Breast epithelium (tissue), 4 donors: ENCODE measurements at places on chromosomes 11 and 22. TPM values are rescaled to one million over a fixed set of nuclear protein-coding genes. Genes with fewer than 3 reads are reported as not detected.

The ANO1 gene
- 95.0 TPM for total RNA-seq

The CBX7 gene
- total RNA-seq: 71.1 TPM

The GGTLC2 gene
- total RNA-seq: not detected

The APOL4 gene
- 41.3 TPM for total RNA-seq

The PIH1D2 gene
- total RNA-seq: 5.4 TPM

The SCN3B gene
- 2.6 TPM for total RNA-seq

The APOBEC3A gene
- total RNA-seq: 0.44 TPM

The MFRP gene
- 0.16 TPM for total RNA-seq

The FEN1 gene
- 8.5 TPM for total RNA-seq

The C11orf86 gene
- total RNA-seq: not detected

The KCNJ11 gene
- 4.9 TPM for total RNA-seq

- H3K4me3 ChIP-seq: no peak overlapping the region
- DNase-seq: no peak
- no peaks in the 10 kb centered on the region for H3K4me1 ChIP-seq
- no peaks in the 10 kb centered on the region for H3K27me3 ChIP-seq
- H3K36me3 ChIP-seq: no peaks in the 10 kb centered on the region
- H3K27ac ChIP-seq: no peak overlapping the region
Measured at GRCh38 chr11:122681735-122682134, 26.2 kb downstream of the UBASH3B start.

- no peaks in the 10 kb centered on the region for H3K27me3 ChIP-seq
- H3K4me1 ChIP-seq: peaks cover 4% of the 10 kb centered on the region
- H3K27ac ChIP-seq: peak overlapping the region; percentile 50
Measured at GRCh38 chr22:40021401-40022000, 26.7 kb downstream of the FAM83F start.

DNA sequence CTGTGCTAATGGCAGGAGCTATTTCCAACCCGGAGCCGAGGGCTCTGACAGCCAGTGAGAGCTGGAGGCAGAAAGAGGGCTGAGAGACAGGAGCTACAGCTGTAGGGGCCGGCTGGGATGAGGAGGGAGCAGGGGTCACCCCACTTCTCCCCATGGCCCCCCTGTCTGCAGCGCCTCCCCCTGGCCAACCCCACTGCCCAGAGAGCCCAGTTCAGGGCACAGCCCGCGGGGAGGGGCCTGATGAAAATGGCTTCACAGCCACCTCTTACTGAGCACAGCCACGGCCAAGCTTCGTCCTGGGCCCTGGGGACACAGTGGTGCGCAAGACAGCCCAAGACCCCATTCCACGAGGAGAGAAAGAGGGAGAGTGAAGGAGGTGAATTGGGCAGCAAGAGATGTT lies 27.9 kb downstream of the RPL3 start:
- H3K4me3 ChIP-seq: no peak overlapping the region
- peak overlapping the region; percentile 96 for H3K27ac ChIP-seq
- H3K27me3 ChIP-seq: no peaks in the 10 kb centered on the region
- peaks cover 20% of the 10 kb centered on the region for H3K4me1 ChIP-seq
- DNase-seq: no peak

DNA sequence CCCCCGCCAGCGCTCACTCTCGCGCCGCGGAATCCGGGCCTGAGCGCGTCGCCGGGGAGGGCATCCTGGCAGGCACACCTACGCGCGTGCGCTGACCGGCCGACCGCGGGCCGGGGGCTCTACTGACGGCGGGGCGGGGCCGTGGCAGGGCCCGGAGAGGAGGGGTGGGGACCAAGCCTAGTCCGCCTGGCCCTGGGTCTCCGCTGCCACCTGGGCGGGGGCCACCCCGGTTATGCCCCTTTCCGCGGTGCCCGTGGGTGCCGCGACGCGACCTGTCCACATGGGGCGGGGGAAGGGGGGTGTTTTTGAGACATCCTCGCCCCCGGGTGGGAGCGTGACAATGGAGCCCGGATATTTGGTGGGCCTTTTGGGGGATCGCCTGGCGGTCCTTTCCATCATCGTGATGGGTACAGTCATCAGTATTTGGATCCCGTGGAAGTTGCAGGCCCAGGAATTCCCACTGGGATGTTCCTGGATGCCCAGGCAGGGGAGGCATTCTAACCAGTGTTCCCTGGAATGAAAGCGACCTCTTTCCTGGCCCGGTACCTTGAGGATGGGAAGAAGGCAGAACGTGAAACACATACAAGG lies 2.2 kb downstream of the NCAM1 start:
- peak overlapping the region; percentile 56 for H3K4me3 ChIP-seq
- no peaks in the 10 kb centered on the region for H3K36me3 ChIP-seq
- no peak for DNase-seq
- H3K27ac ChIP-seq: no peak overlapping the region

DNA sequence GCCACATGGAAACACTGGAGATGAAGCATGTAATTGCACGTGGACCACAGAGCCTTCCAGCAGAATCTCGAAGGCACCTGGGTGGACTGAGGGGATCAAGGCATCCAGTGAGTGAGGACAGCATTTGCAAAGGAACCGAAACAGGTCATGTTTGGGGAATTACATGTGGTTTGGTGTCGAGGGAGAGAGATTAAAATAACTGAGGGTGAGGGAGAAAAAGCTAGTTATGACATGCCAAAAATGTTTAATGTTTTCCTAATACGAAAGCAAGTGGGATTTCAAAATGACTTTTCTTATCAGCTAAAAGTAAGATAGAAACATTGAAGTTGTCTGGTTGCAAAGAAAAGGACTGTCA lies 157.1 kb downstream of the BLID start:
- no peak overlapping the region for H3K27ac ChIP-seq
- H3K27me3 ChIP-seq: no peaks in the 10 kb centered on the region
- H3K36me3 ChIP-seq: no peaks in the 10 kb centered on the region
- H3K4me3 ChIP-seq: no peak overlapping the region
- DNase-seq: no peak

DNA sequence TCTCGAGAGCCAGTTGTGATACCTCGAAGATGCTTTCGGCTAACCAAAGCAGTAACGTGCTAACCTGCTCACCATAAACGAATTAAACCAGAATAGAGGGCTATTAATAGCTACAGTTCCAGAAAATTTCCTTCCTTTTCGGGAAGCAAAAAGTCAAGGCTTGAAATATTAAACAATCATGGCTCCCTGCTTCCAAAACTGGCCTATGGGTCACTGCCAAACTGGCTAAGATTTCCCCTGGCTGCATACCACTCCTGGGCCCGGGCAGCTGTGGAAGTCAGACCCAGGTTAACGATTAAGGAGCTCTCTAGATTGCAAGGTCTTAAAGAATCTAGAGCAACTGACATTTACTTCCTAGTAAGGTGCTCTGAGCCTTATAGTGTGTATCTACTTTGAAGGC lies 1.7 kb downstream of the AMOTL1 start:
- no peaks in the 10 kb centered on the region for H3K36me3 ChIP-seq
- H3K27me3 ChIP-seq: no peaks in the 10 kb centered on the region
- peak overlapping the region; percentile 89 for H3K27ac ChIP-seq
- H3K4me3 ChIP-seq: peak overlapping the region; percentile 99

DNA sequence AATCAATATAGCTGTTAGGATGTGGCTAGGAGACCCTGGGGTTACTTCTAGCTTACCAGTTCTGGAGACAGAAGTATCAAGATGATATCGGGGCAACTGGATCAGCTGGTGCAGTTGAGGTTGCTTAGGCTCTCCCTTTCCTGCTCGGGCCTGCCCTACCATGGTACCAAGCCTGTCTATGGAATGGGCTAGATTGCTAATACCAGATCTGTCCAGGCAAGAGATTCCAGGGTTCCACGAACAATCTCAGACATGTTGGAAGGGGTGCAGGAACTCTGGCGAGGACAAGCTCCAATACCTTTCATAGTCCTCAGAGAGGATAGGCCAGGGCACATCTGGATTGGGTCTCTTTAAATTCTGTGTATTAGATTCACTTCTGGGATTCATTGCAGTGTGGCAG lies 53.8 kb downstream of the ADM start:
- no peaks in the 10 kb centered on the region for H3K27me3 ChIP-seq
- no peaks in the 10 kb centered on the region for H3K4me1 ChIP-seq
- DNase-seq: no peak
- no peaks in the 10 kb centered on the region for H3K36me3 ChIP-seq
- no peak overlapping the region for H3K27ac ChIP-seq

DNA sequence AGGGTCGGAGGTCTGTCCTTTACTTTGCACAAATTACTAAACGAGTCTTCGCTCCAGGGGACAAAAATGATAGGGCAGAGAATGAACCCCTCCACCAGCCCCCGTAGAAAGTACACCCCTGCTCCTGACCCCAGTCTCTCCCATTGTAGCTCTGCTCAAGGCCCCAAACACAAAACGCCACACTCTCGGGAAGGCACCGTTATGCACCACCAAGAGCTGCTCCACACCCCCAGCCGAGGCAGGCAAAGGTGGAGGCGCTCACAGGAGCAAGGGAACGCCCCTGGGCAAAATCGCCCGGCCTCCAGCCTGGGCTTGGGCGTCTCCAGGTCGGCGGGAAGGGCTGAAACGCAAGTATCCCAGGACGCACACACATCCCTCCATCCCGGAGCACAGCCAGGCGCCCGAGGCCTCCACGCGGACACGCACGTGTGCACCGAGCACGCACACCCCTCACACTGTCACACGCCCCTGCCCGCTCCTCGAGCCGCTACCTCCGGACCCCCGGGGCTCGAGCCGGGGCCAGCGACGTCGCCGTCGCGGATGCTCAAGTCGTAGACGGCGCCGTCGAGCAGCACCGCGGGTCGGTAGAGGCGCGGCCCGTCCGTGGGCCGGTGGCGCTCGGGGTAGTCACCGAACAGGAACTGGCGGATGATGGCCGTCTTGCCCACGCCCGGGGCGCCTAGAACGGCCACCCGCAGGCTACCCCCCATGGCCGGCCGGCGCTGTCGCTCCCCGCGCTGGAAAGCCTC lies 786 bp downstream of the RASL10A start:
- peaks cover 2% of the 10 kb centered on the region for H3K27me3 ChIP-seq
- H3K36me3 ChIP-seq: no peaks in the 10 kb centered on the region
- peaks cover 19% of the 10 kb centered on the region for H3K4me1 ChIP-seq
- no peak overlapping the region for H3K27ac ChIP-seq

GRCh38 chr11:62553080-62553838 lies 6.7 kb upstream of the AHNAK start:
- peak; percentile 87 for DNase-seq
- no peaks in the 10 kb centered on the region for H3K36me3 ChIP-seq
- H3K4me1 ChIP-seq: peaks cover 45% of the 10 kb centered on the region
- no peaks in the 10 kb centered on the region for H3K27me3 ChIP-seq
- peak overlapping the region; percentile 17 for H3K4me3 ChIP-seq
- peak overlapping the region; percentile 98 for H3K27ac ChIP-seq

DNA sequence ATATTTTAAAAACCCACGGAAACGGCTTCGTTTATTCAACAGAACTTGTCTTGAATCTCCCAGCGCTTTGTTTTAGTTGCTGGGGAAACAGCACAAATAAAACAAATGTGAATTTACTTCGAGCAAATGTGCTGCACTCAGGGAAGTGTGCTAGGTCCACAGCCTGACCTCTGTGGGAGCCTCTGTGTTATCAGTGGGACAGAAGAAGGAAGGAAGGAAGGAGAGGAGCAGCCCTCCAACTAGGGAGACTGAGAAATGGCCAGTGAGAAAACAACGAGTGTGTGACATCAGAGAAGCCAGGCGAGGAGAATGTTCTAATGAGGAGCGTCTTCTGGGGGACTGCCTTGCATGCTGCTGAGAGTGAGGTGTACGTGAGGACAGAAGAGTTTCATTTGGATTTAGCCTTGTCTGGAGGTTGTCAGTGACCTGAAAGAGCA lies 42.7 kb downstream of the PPP6R3 start:
- no peaks in the 10 kb centered on the region for H3K27me3 ChIP-seq
- peaks cover 15% of the 10 kb centered on the region for H3K4me1 ChIP-seq
- DNase-seq: no peak

GRCh38 chr22:33099593-33099992 lies 41.4 kb upstream of the SYN3 start:
- H3K4me3 ChIP-seq: no peak overlapping the region
- H3K4me1 ChIP-seq: no peaks in the 10 kb centered on the region
- no peak for DNase-seq
- H3K27me3 ChIP-seq: no peaks in the 10 kb centered on the region
- H3K36me3 ChIP-seq: no peaks in the 10 kb centered on the region
- H3K27ac ChIP-seq: no peak overlapping the region

DNA sequence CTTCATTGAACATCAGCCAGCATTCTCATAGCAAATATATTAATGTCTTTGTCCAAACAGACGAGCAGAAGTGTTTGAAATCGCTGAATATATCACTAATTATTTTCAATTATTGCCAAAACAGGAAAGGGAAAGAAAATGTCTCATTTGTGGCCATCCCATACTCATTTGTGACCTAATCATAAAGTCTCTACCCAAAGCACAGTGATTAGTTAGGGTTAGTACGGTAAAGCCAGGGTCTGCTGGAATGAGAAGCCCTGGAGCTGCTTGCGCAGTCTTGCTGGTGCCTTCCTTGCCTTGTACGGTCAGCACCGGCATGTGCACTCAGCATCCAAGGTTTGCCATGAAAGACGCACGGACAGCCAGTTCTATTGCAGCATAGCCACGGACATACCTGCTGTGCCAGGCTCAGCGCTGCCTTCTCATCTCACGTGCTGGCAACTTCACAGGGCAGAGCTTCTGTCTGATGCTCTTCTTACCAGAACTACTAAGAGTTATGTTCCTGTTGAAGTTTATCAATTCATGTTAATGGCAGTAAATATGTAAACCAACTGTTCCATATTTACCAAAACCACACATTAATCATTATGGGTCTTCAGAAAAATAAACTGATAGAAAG lies 74.7 kb upstream of the POU2AF2 start:
- no peaks in the 10 kb centered on the region for H3K4me1 ChIP-seq
- H3K27ac ChIP-seq: no peak overlapping the region
- DNase-seq: no peak
- no peaks in the 10 kb centered on the region for H3K27me3 ChIP-seq
- H3K36me3 ChIP-seq: no peaks in the 10 kb centered on the region

DNA sequence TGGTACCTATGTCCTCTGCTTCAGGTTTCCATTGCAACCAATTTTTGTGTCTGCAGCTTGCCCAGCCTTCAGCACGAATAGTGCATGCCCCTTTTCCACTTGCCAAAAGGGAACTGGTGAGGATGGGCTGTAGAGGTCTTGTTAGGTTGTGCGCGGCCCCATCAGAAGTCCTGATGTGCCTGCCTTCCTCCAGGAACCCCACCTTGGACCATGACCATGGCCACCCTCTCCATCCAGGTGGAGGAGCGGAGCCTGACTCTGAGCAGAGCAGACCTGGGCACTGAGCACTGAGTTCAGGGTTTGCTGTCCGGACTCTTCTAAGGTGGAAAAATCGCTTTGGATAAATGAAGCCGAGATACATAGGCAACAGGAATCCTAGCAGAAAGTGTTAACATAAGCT lies 6.9 kb downstream of the GLB1L2 start:
- H3K36me3 ChIP-seq: no peaks in the 10 kb centered on the region
- no peaks in the 10 kb centered on the region for H3K27me3 ChIP-seq
- H3K27ac ChIP-seq: no peak overlapping the region
- no peaks in the 10 kb centered on the region for H3K4me1 ChIP-seq

DNA sequence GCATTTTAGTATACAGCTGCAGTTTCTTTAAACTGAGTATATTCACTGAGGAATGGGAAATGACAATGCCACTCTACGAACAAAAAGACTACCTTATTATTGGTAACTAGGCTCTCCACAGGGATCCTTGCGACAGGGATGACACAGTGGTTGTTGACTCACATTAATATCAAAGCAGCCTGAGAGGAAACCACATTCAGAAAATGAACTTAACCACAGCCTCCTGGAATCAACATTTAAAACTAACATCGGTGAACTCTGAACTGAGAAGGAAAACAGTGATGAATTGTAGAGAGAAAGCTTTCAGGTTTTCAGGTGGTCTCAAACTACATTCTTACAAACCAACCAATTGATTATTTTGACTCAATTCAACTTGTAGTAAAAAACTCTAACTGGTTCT lies 90.3 kb upstream of the MTMR2 start:
- H3K36me3 ChIP-seq: no peaks in the 10 kb centered on the region
- H3K27me3 ChIP-seq: no peaks in the 10 kb centered on the region
- peaks cover 9% of the 10 kb centered on the region for H3K4me1 ChIP-seq

- H3K4me1 ChIP-seq: no peaks in the 10 kb centered on the region
- no peak for DNase-seq
- H3K27me3 ChIP-seq: no peaks in the 10 kb centered on the region
- H3K4me3 ChIP-seq: no peak overlapping the region
Measured at GRCh38 chr11:43504316-43504950, 145.7 kb downstream of the TTC17 start.
